ENCODE measurements at places on chromosomes 2 and 18.

GRCh38 chr2:174965551-174965950 lies 39.6 kb downstream of the CHN1 start:
- DNase-seq: no peak

GRCh38 chr18:41624460-41624859 lies 330.6 kb upstream of the PIK3C3 start:
- no peak for DNase-seq

DNA sequence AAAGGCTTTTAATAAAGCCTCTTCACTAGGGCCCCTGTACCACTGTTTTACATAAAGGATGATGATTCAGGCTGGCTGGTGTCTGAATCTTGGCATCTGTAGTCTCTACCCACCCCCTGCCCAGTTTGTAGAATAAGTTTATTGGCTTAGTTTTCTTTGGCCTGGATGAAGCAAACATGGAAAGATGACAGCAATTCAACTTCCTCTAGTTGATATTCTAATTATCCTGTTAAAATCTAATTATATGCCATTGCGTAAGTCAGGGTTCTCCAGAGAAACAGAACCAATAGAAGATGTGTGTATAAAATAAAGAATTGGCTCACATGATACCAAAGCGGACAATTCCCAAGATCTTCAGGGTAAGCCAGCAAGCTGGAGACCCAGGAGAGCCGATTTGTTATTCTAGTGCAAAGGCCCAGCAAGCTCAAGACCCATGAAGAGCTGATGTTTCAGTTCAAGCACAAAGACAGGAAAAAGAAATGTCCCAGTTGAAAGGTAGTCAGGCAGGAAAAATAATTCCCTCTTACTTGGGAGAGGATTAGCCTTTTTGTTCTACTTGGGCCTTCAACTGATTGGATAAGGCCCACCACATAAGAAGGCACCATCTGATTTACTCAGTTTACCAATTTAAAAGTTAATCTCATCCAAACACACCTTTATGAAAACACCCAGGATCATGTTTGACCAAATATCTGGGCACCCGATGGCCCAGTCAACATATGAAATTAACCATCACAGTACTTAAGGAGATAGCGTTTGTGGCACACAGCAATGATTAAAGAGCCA lies 82.6 kb upstream of the LYPD1 start:
- DNase-seq: no peak

DNA sequence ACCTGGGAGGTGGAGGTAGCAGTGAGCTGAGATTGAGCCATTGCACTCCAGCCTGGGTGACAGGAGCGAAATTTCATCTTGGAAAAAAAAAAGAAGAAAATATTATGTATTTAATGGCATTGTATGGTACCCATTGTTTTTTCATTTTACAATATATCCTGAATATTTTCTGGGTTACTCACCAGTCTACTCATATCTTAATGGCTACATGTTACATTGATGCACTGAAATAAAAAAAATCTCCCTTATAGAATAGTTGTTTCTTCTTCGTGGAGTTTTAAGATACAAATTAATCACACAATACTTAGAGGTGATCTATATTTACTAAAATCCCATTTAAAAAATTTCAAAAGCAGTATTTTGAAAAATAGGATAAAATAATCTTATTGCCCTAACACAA lies 66.3 kb upstream of the XPO1 start:
- DNase-seq: no peak

Data from NCI-H1417 treated with DMSO at 0.1 percent for 48 hours (cell line).